ENCODE measurements at places on chromosomes 1 and 21. TPM values are rescaled to one million over a fixed set of nuclear protein-coding genes. Genes with fewer than 3 reads are reported as not detected.

The CELA2B gene
- 0.30 TPM for total RNA-seq

The SLAMF6 gene
- 0.39 TPM for total RNA-seq

The UTP11 gene
- total RNA-seq, result 38.6 TPM

The TIMM17A gene
- 30.0 TPM for total RNA-seq

The RAD54L gene
- 4.6 TPM for total RNA-seq

The BSND gene
- not detected for total RNA-seq

DNA sequence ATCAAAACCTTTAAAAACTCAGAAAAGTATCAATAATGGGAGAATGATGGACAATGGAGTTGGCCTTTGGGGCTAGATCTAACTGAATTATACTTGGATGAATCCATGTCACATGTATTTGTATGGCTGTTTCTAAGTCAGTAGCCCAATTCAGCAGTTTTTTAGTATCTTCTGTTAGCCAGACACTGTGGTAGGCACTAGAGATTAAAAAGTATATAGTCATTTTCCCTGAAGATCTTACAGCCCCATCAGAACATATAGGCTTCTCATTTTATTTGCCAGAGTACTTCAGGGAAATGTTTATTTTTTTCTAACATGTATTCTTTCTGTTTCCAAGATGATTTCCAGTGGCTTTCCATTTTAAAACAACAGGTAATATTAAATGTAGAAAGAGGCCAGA lies 273.7 kb downstream of the NFIA start:
- DNase-seq, result no peak

The FAF1 gene
- 44.6 TPM for total RNA-seq

The SLAMF7 gene
- total RNA-seq, result 0.49 TPM

The MAP3K21 gene
- total RNA-seq, result 1.5 TPM

GRCh38 chr1:94925561-94926125 lies 1.3 kb downstream of the CNN3 start:
- DNase-seq, result peak; percentile 94

DNA sequence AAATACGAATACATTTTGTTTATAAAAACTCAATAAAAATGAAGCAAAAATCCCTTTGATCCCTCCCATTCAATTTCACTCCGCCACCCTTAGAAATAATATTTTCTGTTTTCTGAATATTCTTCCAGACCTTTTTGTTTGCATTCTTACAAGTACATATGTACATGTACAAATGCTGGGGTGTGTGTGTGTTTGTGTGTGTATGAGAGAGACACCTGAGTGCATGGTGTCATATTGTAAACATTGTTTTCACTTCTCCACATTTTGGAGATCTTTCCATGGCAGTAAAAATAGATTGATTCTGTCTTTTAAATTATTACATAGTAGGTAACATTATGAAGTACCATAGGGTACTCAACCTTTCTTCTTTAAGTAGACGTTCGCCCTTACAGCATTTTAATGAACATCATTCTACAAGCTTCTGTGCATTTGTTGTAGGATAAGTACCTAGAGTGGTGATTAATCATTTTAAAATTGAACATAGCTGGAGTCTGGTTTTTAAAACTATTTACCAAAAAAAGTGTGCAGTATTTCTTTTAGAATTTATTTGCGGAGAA lies 1.3 kb upstream of the MPC2 start:
- no peak for DNase-seq

GRCh38 chr1:232983375-232983774 lies 33.0 kb downstream of the NTPCR start:
- no peak for DNase-seq
